ENCODE measurements at places on chromosomes 2 and 18.
A peak's percentile ranks its signal among the peaks of the same experiment; 100 is the strongest.

GRCh38 chr18:7618891-7619442 is 51.9 kb downstream of the PTPRM start:
- no peak for DNase-seq

GRCh38 chr2:127217470-127218325 is 2.4 kb downstream of the CYP27C1 start:
- DNase-seq: no peak

DNA sequence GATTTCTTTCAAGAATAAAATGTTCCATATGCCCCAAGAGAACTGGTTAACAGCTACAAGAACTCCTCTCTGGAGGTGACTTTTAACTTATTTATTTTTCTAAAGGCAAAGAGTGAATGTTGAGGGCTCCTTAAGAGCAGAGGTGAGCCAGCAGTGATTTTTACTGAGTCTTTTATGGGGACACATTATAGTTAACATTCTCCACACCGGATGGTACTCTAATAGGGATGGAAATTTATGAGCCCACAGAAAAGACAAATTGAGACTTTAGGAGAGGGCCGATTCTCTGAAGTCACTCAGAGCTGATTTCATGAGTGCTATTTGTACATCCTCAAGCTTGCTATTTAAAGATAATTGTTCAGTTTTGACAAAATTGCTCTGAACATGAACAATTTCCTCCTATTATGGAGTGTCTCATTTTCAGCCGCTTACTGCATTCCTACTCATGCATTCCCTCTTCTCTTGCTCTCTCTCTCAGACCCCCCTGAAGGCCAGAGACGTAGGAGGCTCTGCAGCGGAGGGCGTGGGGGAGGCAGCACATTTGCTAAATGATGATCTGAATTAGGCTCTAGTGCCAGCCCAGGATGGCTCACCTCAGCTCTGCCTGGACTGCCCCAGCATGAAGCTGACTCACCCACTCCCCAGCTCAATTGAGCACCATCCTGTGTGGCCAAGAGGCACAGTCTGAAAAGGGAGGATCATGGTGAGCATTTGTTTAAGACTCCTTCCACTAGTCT is 5.9 kb upstream of the RPL37A start:
- DNase-seq: peak; percentile 80

DNA sequence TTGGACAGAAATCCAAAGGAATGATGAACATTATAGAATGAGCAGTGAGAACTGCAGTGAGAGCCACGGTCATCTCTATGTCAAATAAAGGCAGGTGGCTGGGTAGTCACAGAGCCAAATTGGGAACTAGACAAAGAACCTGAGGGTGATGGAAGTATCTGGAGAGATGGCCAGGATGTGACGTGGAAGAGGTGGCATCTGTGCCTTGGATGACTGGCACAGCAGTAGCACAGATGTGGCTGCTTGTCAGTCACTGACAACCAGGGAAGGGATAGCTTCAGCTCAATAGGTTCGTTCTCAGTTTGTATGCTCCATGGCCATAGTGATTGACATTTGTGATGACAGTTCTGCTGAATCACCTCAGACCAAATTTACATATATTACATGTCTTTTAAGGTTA is 172.3 kb downstream of the PARD3B start:
- no peak for DNase-seq

- DNase-seq: no peak
These were observed 42.9 kb downstream of the MYL12B start for GRCh38 chr18:3304832-3305231.

DNA sequence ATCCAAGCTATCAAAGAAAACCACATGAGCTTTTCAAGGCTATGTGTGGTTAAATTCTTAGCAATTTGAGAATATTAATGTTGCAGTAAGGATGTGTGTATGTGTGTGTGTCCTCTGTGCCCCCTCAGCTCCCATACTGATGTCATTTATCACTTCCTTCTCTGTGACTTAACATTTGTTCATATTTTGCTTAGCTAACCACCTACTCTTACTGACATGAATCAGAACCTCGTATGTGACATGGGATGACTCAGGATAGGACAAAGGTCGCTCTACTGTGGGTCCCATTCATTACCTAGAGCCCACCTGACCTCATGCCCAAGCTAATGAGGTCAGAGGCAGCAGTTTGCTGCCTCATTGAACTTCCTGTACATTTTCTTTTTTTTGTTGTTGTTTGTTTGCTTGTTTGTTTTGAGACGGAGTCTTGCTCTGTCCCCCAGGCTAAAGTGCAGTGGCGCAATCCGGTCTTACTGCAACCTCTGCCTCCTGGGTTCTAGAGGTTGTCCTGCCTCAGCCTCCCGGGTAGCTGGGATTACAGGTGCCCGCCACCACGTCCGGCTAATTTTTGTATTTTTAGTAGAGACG is 36.3 kb downstream of the MOGAT1 start:
- DNase-seq: no peak

DNA sequence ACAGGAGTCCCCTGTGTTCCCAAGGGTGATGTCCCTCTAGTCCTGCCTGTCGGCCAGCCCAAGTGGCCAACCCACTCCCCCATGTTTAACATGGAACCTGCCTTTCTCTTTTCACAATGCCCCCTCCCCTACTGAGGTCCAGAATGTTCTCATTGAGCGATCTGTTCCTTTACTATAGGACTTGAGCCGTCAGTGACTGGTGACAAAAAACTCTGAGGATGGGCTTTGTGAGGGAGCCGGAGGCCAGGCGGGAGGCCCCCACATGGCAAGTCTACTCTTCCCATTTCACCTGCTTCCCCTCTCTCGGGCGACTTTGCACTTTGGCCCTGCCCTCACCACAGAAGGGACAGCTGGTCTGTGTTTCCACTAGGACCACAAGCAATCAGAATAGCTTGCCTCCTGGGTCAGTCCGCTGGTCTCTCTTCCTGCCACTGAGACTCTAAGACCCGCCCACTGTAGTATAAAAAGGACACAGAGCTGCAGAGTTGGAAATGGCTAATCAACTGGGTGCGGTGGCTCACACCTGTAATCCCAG is 146.5 kb upstream of the RAB12 start:
- no peak for DNase-seq

GRCh38 chr18:74493689-74494088 is 2.5 kb upstream of the CNDP2 start:
- no peak for DNase-seq

- no peak for DNase-seq
These were observed 494.8 kb upstream of the KLHL29 start for GRCh38 chr2:22890132-22890531.

GRCh38 chr2:100977511-100977910 is 24.6 kb upstream of the RPL31 start:
- DNase-seq: no peak

- DNase-seq: no peak
These were observed 157.8 kb downstream of the PIK3C3 start for GRCh38 chr18:42112657-42113420.

- no peak for DNase-seq
These were observed 55.1 kb downstream of the AAK1 start for GRCh38 chr2:69588403-69588802.

GRCh38 chr18:3514312-3515216 is 64.6 kb downstream of the TGIF1 start:
- DNase-seq: no peak

DNA sequence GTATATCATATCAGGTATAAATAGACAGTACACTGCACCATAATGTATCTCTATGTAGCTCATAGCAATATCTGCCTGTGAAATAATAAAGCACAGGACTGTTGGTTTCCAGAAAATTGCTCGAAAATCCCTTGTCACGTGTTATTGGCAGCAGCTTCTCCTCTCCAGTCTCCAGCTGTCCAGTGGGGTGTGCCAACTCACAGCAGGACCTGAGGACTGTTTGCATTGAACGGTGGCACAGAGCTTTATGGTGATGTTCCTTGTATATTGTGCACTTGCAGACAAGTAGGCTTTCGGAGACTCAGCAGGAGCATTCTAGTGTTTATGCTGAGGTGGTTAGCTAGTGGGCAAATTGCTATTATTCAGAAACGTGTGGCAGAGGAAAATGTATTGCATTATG is 182.2 kb upstream of the ATP5MC3 start:
- no peak for DNase-seq

DNA sequence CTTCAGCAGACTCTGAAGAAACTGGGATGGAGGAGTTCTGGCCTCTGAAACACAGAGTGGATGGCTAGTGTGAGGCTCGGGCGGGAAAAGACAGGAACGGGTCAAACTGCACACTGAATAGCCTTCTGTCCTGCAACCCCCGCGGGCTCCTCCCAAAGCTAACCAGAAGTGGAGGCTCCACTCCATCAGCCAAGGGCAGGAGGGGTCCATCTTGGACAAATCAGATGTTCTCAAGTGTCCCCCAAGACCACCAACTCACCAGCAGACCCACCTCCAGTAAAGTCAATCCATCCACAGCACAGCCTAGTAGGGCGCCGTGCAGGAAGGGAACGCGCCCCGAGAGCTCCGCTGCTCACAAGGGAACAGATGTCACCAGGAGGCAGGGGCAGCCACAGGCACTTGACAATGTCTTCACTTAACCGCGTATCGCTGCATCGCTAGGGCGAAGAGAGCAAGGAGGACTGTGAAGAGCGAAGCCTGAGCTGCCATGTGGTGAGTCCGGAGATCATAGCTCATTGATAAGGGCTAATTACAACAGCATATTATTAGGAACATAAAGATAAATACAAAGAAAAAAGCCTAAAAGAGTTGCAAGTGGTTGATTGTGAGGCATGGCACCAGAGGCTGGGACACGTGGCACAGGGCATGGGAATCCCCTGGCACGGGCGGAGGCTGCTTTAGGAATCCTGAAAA is 494.6 kb upstream of the MYT1L start:
- no peak for DNase-seq

GRCh38 chr2:241854342-241855244 is 4.1 kb downstream of the PDCD1 start:
- DNase-seq: no peak

Data from posterior cingulate gyrus (tissue), 11 donors.